ENCODE measurements at places on chromosomes 1 and 21. TPM values are rescaled to one million over a fixed set of nuclear protein-coding genes. Genes with fewer than 3 reads are reported as not detected.

VWA5B1 gene
- not detected for total RNA-seq

ADCY10 gene
- not detected for total RNA-seq

TSPAN2 gene
- total RNA-seq = 3.4 TPM

PAQR6 gene
- total RNA-seq = not detected

MAP1LC3C gene
- total RNA-seq = not detected

Data from tracheal epithelial cell (primary cell).